LHCN-M2 (cell line): ENCODE measurements at places on chromosomes 6 and 20. TPM values are rescaled to one million over a fixed set of nuclear protein-coding genes. Genes with fewer than 3 reads are reported as not detected.

The IMPG1 gene
- total RNA-seq, result not detected in 2 replicates

- DNase-seq, result no peak
These were observed 13.7 kb downstream of the TTLL2 start for GRCh38 chr6:167338541-167339117.

GRCh38 chr20:11807054-11808048 lies 110.3 kb upstream of the BTBD3 start:
- DNase-seq, result peak; percentile 69

DNA sequence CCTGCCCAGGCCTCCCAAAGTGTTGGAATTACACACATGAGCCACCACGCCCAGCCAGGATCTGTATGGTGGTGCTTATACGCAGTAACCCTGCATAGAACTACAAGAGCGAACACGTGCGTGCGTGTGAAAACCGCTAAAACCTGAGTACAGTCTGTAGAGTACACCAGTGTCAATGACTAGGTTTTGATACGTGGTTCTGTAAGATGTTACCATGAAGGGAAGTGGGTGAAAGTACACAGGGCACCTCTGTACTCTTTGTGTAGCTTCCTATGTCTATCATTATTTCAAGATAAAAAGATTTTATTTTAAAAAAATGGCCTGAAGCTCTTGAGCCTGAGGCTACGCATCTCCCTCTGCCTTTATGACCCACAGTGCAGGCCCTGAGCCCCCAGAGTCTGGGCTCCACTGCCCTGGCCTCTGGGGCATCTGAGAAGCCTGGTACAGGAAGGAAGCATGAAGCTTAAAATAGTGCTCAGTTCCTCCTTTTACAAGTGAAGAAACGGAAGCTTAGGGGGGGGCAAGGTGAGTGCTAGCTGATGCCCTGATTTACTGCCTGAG lies 21.6 kb downstream of the LY86 start:
- DNase-seq, result no peak

DNA sequence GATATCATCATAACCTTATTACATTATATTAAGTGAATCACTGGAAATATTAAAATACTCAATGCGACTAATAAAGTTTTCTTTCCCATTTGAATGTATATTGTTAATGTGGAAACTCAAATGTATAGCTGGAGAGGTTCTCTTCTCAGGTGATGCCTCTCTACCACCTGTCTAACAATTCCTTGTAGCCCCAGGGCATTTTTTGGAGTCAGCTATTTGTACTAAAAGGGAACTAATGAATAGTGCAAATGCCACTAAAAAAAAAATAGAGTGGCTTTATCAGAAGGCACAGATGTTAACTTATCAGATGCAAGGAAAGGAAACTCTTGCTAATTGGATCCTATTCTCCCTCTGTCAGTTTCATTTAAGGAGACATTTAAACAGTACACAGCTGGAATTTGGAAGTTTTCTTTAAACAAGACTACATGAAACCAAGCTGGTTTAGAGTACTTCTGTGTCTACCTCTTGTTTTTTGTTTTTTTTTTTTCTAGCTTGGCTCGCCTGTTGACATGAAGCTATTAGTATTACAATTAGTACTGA lies 897.0 kb upstream of the SLC35B3 start:
- no peak for DNase-seq

DNA sequence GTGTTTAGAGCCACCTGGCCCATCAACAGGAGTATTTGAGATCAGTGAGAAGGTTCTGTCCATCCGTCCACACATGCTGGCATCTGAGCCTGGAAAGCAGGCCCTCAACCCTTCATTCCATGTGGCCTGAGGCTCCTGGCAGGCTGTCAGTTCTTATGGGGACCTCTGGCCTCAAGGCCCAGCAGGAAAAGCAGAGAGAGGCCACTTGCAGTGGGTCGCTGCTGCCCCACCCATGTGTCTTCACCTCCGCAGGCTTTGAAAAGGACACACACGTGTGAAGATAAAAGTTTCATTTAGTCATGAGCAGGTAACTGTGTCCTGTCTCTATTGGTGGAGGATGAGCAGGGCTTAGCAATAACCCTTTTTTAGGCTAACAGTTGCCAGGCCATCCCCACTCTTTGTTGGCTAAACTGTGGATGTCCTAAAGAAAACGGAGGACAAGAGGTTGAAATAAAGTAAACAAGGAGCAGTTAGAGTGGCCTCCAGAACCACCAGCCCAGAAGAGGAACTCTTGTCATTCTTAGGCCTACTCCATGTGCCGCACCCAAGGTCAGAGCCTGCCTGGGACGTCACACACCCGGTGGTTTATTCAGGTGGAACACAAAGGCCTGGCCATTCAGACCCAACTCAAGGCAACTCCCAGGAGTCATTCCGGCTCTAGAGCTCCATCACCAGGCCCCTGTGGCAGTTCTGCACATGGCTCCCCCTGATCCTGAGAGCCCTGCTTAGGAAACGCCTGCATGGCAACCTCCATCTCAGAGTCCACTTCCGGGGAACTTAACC lies 143.4 kb upstream of the CST7 start:
- no peak for DNase-seq

The TMEM217 gene
- 0.40 and 0.51 TPM in 2 replicates for total RNA-seq

GRCh38 chr20:41234546-41234945 lies 83.0 kb downstream of the ZHX3 start:
- no peak for DNase-seq

GRCh38 chr6:16118825-16119224 lies 10.1 kb upstream of the MYLIP start:
- no peak for DNase-seq

DNA sequence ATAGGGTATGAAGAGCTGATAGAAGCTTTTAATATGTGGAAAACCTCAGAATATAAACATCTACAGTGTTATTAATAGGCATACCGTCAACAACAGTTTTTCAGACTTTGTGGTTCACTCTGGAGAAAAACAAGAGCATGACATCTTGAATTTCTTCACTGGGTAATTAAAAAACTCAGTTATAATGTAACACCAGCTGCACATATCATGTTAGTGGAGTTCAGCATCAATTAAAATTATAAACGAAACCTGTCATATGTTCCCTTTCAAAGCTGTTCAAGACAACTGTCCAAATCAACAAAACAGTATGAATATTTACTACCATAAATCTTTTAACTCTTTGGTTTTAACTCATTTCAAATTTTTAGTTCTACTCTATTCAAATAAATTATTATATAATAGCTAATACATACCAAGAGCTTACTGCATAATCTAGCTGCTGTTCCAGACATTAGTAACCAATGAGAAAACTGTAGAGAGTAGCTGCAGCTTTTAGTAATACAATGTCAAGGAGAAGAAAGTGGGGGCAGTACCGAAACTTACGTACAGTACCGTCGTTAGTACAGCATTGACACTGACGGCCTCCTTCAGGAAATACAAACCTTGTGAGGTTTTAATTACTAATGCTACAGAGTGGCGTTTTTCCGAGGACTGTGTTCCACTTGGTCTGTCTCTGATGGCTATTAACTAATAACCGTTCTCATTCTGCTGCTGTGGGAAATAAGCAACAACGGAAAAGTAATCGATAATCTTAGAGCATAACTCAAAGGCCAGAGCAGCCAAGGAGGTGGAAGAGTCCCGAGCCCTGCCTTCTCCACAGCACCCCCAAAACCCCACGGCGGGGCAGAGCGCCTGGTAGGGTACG lies 532 bp upstream of the PM20D2 start:
- peak; percentile 19 for DNase-seq

DNA sequence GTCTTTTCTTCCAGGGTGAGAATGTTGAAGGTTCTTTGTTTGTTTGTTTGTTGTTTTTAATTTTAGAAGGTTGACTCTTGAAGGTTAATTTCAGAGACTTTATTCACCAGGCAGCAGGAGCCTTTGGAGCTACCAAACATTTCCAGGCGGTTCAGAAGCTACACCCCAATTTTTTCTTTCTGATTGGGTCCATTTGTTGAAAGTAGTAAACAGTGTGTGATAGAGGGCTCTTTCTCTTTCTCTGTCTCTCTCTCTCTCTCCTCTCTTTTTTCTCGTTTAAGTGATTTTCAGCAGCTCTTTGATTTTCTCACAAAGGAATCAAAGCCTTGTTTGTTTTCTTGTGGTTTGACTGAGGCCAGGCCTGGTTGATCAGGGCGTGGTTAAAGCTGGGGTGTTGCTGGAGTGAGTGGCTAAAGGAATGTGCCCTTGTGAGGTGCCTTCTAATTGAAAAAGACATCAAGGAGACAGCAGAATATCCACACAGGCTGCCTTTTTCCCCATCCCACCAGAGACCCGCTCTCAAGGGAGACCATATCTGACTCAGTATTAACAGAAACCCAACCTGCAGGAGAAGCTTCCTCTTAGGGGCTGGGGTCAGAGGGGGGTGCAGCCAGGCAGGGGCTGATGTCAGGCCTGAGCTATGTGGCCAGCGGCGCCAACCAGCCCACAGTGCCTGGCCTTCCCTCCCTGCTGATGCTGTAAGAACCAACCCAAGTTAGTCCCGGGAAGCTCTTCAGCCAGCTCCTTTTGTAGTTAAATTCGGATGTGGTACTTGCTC lies 40.4 kb upstream of the NAA20 start:
- peak; percentile 90 for DNase-seq

- DNase-seq, result no peak
These were observed at the start of gene SIRPB1 for GRCh38 chr20:1619861-1620444. SIRPB1 (minus strand) TSS chr20:1620009; CDS start chr20:1619944, 65 bp downstream.

GRCh38 chr6:112833581-112834131 lies 486.5 kb downstream of the RFPL4B start:
- peak; percentile 94 for DNase-seq

- DNase-seq, result no peak
These were observed 46.9 kb downstream of the AK9 start for GRCh38 chr6:109644131-109644530.

GRCh38 chr6:42509765-42510164 lies 54.1 kb upstream of the UBR2 start:
- no peak for DNase-seq

The ANKRD66 gene
- total RNA-seq, result not detected in 2 replicates
